ENCODE measurements at places on chromosomes 2 and 18.

DNA sequence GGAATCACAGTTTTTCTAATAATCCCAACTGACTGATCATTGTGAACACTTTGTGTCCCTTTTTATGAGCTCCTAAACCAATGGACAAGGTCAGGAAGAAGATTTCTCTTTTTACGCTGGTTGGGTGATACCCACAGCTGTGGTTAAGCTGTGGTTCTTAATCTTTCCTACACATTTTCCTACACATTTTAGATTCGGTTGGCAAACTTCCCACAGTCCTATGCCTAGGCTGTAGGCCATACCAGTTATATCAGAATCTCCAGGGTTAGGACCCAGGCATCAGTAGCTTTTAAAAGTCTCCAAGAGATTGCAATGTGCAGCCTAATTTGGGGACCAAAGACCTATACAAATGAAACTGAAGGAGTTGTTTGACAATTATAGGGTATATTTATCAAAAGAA, 203.0 kb downstream of the SP3 start:
- H3K27ac ChIP-seq: no peak overlapping the region
- H3K36me3 ChIP-seq: no peaks in the 10 kb centered on the region
- H3K4me1 ChIP-seq: no peaks in the 10 kb centered on the region
- H3K27me3 ChIP-seq: no peaks in the 10 kb centered on the region
- DNase-seq: no peak

DNA sequence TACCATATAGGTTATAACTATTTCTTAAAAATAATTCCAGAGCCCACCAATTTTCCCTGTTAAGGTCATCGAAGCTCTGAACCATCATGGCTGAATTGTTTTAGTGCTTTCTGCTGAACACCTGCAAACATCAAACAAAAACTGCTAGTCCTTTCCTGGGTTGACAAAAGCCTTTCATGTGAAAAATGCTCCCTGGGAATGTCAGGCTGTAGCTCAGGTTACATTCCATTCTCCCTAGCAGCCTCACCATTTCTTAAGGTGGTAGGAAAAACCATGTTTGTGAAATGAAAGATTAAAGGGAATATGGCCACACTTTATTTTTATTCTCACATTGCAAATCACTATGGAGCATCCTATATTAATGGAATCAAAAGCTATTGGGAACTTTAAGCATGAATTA, 5.7 kb downstream of the TCF4 start:
- H3K27me3 ChIP-seq: no peaks in the 10 kb centered on the region
- no peak overlapping the region for H3K27ac ChIP-seq
- H3K4me1 ChIP-seq: no peaks in the 10 kb centered on the region
- H3K36me3 ChIP-seq: no peaks in the 10 kb centered on the region
- no peak overlapping the region for H3K4me3 ChIP-seq

- DNase-seq: no peak
- H3K36me3 ChIP-seq: no peaks in the 10 kb centered on the region
- no peak overlapping the region for H3K4me3 ChIP-seq
- peaks cover 50% of the 10 kb centered on the region for H3K4me1 ChIP-seq
- no peak overlapping the region for H3K27ac ChIP-seq
Measured at GRCh38 chr2:65403529-65403915, 28.9 kb downstream of the SPRED2 start.

- H3K4me3 ChIP-seq: no peak overlapping the region
- H3K36me3 ChIP-seq: no peaks in the 10 kb centered on the region
- no peaks in the 10 kb centered on the region for H3K4me1 ChIP-seq
- no peak overlapping the region for H3K27ac ChIP-seq
- DNase-seq: no peak
- no peaks in the 10 kb centered on the region for H3K27me3 ChIP-seq
Measured at GRCh38 chr2:15798701-15799431, 141.5 kb upstream of the MYCN start.

- H3K36me3 ChIP-seq: no peaks in the 10 kb centered on the region
- no peaks in the 10 kb centered on the region for H3K4me1 ChIP-seq
- no peak overlapping the region for H3K4me3 ChIP-seq
- no peak for DNase-seq
- H3K27me3 ChIP-seq: no peaks in the 10 kb centered on the region
Measured at GRCh38 chr2:164773635-164774034, 68.0 kb downstream of the COBLL1 start.

- H3K4me1 ChIP-seq: no peaks in the 10 kb centered on the region
- peak within 1 kb of the TSS; percentile 88 for H3K27ac ChIP-seq
- H3K36me3 ChIP-seq: no peaks in the 10 kb centered on the region
- H3K4me3 ChIP-seq: peak within 1 kb of the TSS; percentile 80
- no peaks in the 10 kb centered on the region for H3K27me3 ChIP-seq
Measured at GRCh38 chr2:32063310-32064020, at the start of gene SPAST. Gene SPAST (plus strand): TSS chr2:32063556. CDS start chr2:32063832, 276 bp downstream.

GRCh38 chr2:109247812-109248211, 118.8 kb downstream of the SH3RF3 start:
- no peak overlapping the region for H3K4me3 ChIP-seq
- no peak overlapping the region for H3K27ac ChIP-seq
- H3K27me3 ChIP-seq: no peaks in the 10 kb centered on the region
- no peaks in the 10 kb centered on the region for H3K36me3 ChIP-seq

DNA sequence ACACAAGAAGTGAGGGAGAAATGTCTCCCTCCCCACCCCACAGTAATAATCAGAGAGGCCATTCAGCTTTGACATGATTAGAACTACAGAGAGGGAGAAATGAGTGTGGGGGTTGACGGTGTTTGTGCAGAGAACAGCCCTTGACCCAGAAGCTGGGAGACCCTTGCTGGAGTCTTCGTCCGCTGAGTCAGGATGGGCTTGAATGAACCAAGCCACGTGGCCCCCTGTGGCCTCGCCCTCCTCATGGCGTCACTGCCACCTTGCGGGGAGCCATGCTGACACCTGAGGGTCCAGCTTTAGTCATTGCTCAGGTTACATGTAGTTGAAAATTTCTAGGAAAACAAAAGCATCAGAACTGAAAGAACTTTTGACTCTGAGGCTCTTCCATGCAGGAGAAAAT, 101.2 kb downstream of the DGKD start:
- no peak overlapping the region for H3K4me3 ChIP-seq
- H3K4me1 ChIP-seq: no peaks in the 10 kb centered on the region
- H3K27ac ChIP-seq: no peak overlapping the region

DNA sequence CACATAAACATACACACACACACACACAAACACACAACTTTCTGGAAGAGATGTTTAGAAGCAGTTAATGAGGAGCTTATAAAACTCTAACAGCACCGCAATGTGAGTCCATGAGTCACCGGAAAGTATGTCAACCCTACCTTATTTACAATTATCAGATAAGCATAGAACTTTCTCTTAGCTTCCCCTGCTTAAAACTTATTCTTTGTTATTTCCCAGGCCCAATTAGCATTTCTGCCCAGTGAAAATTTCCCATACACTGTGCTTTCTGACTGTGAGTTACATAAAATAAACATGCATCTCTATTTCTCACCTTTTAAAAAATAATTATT, 737.6 kb downstream of the LRP1B start:
- no peak overlapping the region for H3K4me3 ChIP-seq
- no peaks in the 10 kb centered on the region for H3K36me3 ChIP-seq
- no peaks in the 10 kb centered on the region for H3K27me3 ChIP-seq
- DNase-seq: no peak
- H3K27ac ChIP-seq: no peak overlapping the region

DNA sequence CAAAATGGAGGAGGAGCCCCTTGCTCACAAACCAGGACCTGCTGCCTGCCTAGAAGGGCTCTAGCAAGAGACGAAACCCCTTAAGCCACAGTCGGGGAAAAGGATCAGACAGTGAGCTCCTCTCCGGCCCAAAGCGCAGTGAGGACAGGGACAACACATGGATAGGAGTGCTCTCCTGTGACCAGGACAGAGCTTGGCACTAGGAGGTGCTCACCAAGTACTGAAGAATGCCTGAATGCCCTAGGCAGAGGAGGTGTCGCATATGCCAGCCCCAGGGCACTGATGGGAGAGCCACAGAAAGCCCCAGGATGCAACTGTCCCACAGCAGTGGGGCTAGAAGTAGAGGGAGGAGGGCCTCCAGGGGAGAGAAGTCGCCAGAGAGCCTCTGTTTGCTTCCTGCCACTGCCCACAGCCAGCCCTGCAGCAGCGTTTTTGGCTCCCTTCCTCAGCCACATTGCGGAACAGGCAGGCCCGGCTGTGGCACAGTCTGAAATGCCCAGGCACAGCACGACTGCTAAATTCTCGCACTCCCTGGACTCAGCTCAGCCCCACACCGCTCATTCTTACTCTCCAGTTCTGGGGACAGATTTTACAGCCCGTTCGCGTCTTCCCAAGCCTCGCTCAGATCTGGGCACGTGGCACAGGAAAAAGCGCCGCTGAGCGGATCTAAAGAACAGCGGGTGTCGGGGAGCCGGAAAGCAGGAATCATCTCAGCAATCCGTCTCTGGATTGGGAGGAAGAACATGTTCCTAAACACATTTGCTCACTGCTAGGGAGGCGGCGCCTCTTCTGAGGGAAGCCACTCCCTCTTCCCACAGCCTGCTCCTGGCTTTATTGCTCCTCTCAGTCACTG, 98.7 kb upstream of the POU3F3 start:
- DNase-seq: no peak
- no peak overlapping the region for H3K4me3 ChIP-seq
- H3K27me3 ChIP-seq: 0 out of 2 replicates have a peak, but pooled peaks cover 2% of the 10 kb centered on the region
- H3K27ac ChIP-seq: no peak overlapping the region

DNA sequence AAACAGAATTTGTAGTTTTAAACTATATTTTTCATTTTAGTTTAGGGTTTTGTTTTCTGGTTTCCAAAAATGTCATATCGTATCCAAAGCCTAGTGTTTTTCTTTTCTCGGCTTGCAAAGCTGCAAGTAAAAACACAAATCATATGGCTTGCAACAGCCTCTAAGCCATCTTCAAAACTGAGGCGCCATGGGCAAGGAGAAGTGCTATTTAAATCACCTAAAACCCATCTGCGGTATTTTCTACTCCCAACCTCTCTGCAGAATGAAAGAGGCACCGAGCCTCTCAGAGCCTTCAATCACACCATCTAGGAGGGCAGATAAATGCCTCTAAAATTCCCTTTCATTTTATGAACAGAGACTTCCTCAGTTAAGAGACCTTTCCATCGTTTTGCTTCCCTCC, 25.2 kb downstream of the FECH start:
- no peaks in the 10 kb centered on the region for H3K27me3 ChIP-seq
- no peaks in the 10 kb centered on the region for H3K4me1 ChIP-seq
- no peak overlapping the region for H3K4me3 ChIP-seq

DNA sequence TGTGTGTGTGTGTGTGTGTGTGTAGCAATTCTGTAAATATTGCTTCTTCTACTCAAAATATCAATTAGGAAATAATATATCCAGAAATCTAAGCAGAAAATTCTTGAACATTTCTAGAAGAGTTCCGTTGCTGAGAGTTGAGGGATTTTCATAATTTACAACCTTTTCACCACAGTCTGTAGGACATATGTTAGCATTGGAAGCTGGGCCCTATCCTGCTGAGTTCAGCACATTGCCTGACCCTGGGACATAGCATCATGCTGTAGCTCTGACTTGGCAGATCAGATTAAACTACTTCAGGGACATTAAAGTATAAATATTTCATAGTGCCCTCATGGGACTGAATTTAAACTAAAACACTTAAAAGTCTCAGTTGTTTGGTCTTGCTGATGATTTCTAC, 129.2 kb upstream of the KCNH7 start:
- no peak for DNase-seq
- H3K27me3 ChIP-seq: no peaks in the 10 kb centered on the region
- no peak overlapping the region for H3K4me3 ChIP-seq
- H3K4me1 ChIP-seq: no peaks in the 10 kb centered on the region
- H3K27ac ChIP-seq: no peak overlapping the region

GRCh38 chr2:30346471-30347169, 100.4 kb upstream of the LCLAT1 start:
- no peaks in the 10 kb centered on the region for H3K27me3 ChIP-seq
- no peak overlapping the region for H3K4me3 ChIP-seq
- H3K4me1 ChIP-seq: no peaks in the 10 kb centered on the region
- no peak for DNase-seq
- no peak overlapping the region for H3K27ac ChIP-seq
- H3K36me3 ChIP-seq: no peaks in the 10 kb centered on the region

DNA sequence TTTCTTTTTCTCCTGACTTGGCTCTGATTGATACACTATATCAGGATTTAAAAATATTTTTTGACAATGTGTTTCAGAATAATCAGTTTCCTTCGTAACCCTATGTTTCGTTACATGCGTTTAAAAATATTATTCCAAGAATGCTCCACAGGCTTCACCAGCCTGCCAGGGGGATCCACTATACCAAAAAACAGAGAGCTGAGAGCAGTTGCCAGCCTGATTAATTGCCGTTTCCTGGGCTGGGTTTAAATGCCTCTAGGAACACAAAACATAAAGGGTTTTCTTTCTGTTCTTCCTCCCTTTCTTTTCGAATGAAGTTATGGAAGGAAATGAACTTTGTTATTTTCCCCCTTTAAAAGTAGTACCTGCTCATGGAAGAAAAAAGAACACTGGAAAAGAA, 47.9 kb downstream of the LRRFIP1 start:
- no peak for DNase-seq
- no peaks in the 10 kb centered on the region for H3K27me3 ChIP-seq
- no peak overlapping the region for H3K4me3 ChIP-seq
- H3K27ac ChIP-seq: peak overlapping the region; percentile 72
- H3K4me1 ChIP-seq: peaks cover 28% of the 10 kb centered on the region

DNA sequence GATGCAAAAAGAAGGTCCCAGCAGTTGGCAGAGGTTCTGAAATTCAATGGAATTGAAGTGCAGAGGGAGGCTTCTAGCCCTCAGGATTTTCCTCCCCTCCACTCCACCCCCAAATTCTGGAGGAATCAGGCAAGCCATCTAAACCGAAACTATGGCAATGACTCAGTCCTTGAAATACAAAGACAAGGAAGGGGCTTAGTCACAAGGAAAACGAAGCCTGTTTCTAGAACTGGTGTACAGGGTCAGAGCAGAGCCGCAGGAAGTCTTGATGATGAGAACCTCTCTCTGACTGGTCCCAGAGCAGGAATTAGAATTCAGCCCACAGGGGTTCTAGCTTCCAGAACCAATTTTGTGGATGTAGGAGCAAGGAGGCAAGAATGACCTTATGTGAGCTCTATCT, 111.7 kb upstream of the SCN1A start:
- no peak for DNase-seq
- H3K27ac ChIP-seq: no peak overlapping the region
- no peaks in the 10 kb centered on the region for H3K4me1 ChIP-seq
- H3K27me3 ChIP-seq: no peaks in the 10 kb centered on the region

DNA sequence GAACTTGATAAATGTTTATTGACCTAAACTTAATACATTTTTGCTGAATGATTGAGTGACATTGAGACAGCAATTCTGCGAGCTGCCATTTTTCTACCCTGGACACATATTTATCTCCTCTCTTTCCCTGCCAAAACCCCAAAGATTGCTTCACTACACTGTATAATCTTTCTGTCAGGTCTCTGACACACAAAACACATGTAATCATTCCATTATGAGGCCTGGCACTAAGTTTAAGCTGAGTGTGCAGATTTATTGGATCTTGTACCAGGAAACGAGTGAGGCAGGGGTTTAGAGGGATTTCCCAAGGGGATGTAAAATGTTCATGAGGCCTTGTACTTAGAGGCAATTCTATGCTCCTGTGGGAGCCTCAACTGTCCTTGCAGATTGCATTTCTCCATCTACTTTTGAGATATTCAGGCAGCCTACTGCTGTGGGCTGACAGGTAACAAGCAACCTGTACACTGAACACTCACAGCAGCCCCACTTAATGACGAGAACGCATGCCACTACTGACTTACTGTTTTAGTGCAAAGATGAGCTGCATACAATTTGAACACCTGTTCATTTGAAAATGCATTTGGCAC, 13.7 kb upstream of the OSR1 start:
- H3K36me3 ChIP-seq: no peaks in the 10 kb centered on the region
- H3K4me3 ChIP-seq: no peak overlapping the region
- peaks cover 14% of the 10 kb centered on the region for H3K27me3 ChIP-seq
- no peaks in the 10 kb centered on the region for H3K4me1 ChIP-seq

- H3K27me3 ChIP-seq: no peaks in the 10 kb centered on the region
- no peak for DNase-seq
- H3K36me3 ChIP-seq: no peaks in the 10 kb centered on the region
- H3K4me3 ChIP-seq: no peak overlapping the region
- no peaks in the 10 kb centered on the region for H3K4me1 ChIP-seq
Measured at GRCh38 chr18:50030146-50030545, 164.8 kb downstream of the MYO5B start.

Data from Panc1 (cell line).